ENCODE measurements at places on chromosomes 12 and 14. TPM values are rescaled to one million over a fixed set of nuclear protein-coding genes. Genes with fewer than 3 reads are reported as not detected.
A peak's percentile ranks its signal among the peaks of the same experiment; 100 is the strongest.

Gene IRAK3
- 0.35 TPM for polyA plus RNA-seq

Gene BRI3BP
- polyA plus RNA-seq = 4.3 TPM

DNA sequence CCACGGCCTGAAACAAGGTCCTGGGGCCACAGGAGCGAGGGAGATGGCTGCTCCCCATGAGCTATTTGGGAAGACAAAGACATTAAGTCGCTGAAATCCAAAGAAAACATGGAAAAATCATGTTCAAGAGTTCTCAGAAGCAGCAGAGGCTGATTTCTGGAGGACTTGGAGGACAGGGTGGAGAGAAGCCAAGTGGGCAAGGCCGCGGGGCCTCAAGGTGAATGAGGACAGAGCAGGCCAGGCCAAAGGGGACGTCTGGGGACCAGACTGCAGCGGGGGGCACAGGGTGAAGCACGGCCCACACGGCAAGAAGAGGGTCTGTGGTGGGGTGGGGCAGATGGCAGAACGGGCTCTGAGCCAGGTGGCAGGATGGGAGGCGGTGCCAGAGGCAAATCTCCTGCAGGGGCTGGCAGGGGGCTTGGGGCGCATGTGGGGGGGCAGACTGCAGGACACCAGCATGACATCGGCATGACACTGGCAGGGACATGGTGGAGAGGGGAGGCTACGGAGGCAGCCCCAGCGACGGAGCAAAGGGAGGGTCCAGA, 48.9 kb downstream of the RNF34 start:
- H3K36me3 ChIP-seq = no peaks in the 10 kb centered on the region
- no peak for DNase-seq
- no peaks in the 10 kb centered on the region for H3K4me1 ChIP-seq
- no peak overlapping the region for H3K27ac ChIP-seq
- no peak overlapping the region for H3K4me3 ChIP-seq
- no peaks in the 10 kb centered on the region for H3K27me3 ChIP-seq

Gene LTBR
- polyA plus RNA-seq = 0.65 TPM

DNA sequence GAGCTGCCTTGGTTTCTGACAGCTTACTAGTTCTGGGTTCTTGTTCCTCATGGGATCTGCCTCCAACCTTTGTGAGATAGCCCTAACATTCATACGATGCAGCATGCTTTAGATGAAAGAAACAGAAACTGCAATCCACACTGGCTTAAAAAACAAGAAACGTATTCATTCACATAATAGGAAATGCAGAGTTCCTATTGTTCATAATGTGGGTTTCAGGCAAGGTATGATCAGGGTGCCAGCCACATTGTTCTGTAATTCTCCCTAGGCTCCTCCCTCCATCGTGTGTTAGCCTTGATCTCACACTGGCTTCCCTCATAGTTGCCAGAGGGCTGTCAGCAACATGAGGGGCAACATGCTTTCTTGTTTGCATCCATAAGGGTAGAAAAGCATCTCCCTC, 2.7 kb upstream of the CCDC63 start:
- H3K36me3 ChIP-seq = no peaks in the 10 kb centered on the region
- no peak overlapping the region for H3K4me3 ChIP-seq
- no peaks in the 10 kb centered on the region for H3K4me1 ChIP-seq
- no peak overlapping the region for H3K27ac ChIP-seq
- no peaks in the 10 kb centered on the region for H3K27me3 ChIP-seq

DNA sequence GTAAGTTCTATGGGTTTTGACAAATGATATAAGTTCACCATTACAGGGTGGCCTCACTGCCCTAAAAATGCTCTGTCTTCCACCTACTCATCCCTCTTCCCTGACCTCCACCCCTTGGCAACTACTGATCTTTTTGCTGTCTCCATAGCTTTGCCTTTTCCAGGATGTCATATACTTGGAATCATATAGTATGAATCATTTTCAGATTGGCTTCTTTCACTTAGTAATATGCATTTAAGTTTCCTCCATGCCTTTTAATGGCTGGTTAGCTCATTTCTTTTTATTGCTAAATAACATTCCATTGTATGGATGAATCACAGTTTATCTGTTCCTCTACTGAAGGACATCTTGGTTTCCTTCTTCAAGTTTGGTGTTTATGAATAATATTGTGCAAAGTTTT, 14.0 kb upstream of the PEX5 start:
- H3K27ac ChIP-seq = no peak overlapping the region
- DNase-seq = no peak
- H3K4me1 ChIP-seq = no peaks in the 10 kb centered on the region

Gene PPFIA2
- polyA plus RNA-seq = 41.2 TPM

DNA sequence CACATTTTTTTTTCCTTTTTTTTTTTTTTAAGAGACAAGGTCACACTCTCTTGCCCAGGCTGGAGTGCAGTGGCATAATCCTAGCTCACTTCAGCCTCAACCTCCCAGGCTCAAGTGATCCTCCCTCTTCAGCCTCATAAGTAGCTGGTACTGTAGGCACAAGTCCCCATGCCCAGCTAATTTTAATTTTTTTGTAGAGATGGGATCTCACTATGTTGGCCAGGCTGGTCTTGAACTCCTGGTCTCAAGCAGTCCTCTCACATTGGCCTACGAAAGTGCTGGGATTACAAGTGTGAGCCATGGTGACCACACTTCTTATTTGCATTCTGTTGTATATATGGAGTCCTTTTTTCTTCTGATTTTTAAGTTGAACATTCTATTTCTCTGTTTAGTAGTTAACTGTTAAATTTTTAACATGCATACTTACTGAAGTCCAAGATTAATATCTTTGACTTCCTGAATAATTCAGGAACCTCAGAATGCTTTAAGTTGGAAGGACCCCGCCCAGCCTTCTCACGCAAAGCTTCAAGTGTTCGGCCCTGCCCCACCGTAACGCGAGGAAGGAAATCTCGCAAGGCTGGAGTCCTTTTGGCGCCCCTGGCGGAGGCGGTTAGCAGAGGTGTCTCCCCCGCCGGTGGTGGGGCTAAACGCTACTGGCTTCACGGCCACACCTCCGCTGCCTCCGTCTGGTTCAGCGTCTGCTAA, 21.6 kb downstream of the SPATS2 start:
- no peaks in the 10 kb centered on the region for H3K36me3 ChIP-seq
- no peaks in the 10 kb centered on the region for H3K27me3 ChIP-seq
- no peak overlapping the region for H3K27ac ChIP-seq
- no peak overlapping the region for H3K4me3 ChIP-seq

GRCh38 chr14:51674294-51675002, 22.7 kb downstream of the FRMD6 start:
- H3K36me3 ChIP-seq = no peaks in the 10 kb centered on the region
- H3K4me1 ChIP-seq = no peaks in the 10 kb centered on the region
- H3K4me3 ChIP-seq = no peak overlapping the region
- no peak overlapping the region for H3K27ac ChIP-seq

DNA sequence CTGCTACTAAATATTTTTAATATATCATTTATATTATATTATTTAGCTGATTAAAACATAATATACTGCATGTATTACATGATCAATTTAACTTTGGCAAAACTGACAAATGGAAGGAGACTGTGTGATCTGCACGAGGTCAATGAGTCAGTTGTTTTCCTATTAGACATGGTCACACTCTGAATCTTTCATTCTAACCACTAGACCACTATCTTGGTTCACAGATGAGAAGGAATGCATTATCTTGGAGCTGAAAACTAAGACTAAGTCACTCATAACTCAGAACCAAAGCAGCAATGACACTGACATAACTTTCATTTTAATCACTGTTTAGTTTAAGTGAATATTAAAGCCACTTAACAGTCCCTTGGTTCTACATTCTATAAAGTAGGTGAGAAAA, 37.4 kb downstream of the GNPTAB start:
- H3K27me3 ChIP-seq = no peaks in the 10 kb centered on the region
- DNase-seq = peak; percentile 68
- H3K36me3 ChIP-seq = no peaks in the 10 kb centered on the region
- H3K27ac ChIP-seq = no peak overlapping the region

DNA sequence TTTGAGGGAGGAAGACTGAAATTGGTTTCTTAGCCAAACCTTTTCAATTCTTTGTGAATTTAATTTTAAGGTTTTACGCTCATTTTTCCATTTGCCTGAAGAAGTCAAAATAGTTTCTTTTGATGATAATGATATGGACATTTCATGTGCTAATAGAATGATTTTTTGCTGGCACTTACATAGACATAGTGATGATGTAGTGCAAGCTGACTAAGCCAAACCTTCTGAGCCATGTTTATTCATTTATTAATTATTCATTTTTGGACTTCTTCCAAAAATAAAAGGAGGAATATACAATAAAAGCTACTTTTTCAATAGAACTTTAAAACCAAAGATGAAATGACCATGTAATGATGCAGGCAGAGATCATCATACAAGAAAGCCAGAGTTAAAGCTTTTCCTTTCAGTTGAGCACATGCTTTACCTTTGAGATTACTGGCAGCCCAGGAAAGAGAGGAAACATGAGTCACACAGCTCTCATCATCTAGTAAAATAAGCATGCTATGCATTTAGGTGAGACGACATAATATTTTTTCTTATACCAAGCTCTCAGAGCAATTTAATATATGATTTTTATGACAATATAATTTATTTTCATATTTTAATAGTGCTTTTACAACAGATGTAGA, 24.8 kb downstream of the KCNA1 start:
- H3K36me3 ChIP-seq = no peaks in the 10 kb centered on the region
- DNase-seq = peak; percentile 6
- no peaks in the 10 kb centered on the region for H3K4me1 ChIP-seq
- no peak overlapping the region for H3K4me3 ChIP-seq

- H3K4me3 ChIP-seq = peak overlapping the region; percentile 24
- H3K4me1 ChIP-seq = peaks cover 7% of the 10 kb centered on the region
- H3K27ac ChIP-seq = no peak overlapping the region
- H3K36me3 ChIP-seq = no peaks in the 10 kb centered on the region
- peaks cover 24% of the 10 kb centered on the region for H3K27me3 ChIP-seq
These were observed 531 bp upstream of the EML1 start for GRCh38 chr14:99792551-99793212.

DNA sequence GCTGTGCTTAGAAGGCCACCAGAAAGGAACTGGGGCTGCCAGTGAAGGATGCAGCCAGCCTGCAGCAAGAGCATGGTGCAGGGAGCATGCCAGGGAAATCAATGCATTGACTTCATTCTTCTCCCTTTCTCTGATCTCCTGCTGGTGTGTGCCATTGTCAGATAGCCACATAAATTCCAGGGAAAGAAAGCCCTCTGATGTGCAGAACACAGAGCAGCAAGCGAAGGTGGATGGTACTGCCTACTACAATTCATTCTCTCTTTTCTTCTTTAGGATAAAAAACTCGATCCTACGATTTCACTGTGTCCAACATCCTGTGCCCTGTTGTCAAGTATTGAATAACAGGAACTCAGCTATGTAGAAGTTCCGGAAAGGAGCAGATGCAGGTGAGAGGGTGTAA, 446.7 kb upstream of the TMEM132C start:
- no peak for DNase-seq
- H3K36me3 ChIP-seq = no peaks in the 10 kb centered on the region
- H3K4me3 ChIP-seq = no peak overlapping the region
- H3K27ac ChIP-seq = no peak overlapping the region
- no peaks in the 10 kb centered on the region for H3K27me3 ChIP-seq

GRCh38 chr12:111788178-111788654, 21.5 kb downstream of the ALDH2 start:
- peak; percentile 87 for DNase-seq
- no peak overlapping the region for H3K4me3 ChIP-seq
- no peaks in the 10 kb centered on the region for H3K27me3 ChIP-seq
- peaks cover 40% of the 10 kb centered on the region for H3K36me3 ChIP-seq
- no peak overlapping the region for H3K27ac ChIP-seq

Gene DAO
- polyA plus RNA-seq = 0.72 TPM

Gene APOLD1
- 4.0 TPM for polyA plus RNA-seq

Gene ACSM4
- polyA plus RNA-seq = not detected

- no peak overlapping the region for H3K4me3 ChIP-seq
- H3K27me3 ChIP-seq = no peaks in the 10 kb centered on the region
- H3K36me3 ChIP-seq = no peaks in the 10 kb centered on the region
- peak; percentile 65 for DNase-seq
- H3K27ac ChIP-seq = no peak overlapping the region
These were observed 71.6 kb downstream of the PDE6H start for GRCh38 chr12:15044471-15044870.

GRCh38 chr12:13154831-13155230, 41.7 kb upstream of the EMP1 start:
- DNase-seq = no peak
- H3K36me3 ChIP-seq = no peaks in the 10 kb centered on the region
- no peak overlapping the region for H3K4me3 ChIP-seq
- no peaks in the 10 kb centered on the region for H3K27me3 ChIP-seq
- no peak overlapping the region for H3K27ac ChIP-seq

DNA sequence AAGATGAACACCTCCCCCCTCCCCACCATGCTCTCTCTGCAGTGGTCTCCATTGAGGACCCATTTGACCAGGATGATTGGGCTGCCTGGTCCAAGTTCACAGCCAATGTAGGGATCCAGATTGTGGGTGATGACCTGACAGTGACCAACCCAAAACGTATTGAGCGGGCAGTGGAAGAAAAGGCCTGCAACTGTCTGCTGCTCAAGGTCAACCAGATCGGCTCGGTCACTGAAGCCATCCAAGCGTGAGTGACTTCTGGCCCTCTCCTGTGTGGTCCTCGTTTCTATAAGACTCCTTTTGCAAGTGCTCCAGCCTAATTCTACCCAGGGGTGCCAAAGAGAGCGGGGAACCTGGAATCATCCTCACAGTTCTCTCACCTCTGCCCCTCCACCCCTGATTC, 6.2 kb upstream of the ATN1 start:
- H3K36me3 ChIP-seq = peaks cover 9% of the 10 kb centered on the region
- H3K27me3 ChIP-seq = no peaks in the 10 kb centered on the region
- DNase-seq = no peak
- peaks cover 22% of the 10 kb centered on the region for H3K4me1 ChIP-seq
- H3K4me3 ChIP-seq = no peak overlapping the region
- H3K27ac ChIP-seq = no peak overlapping the region

Gene THTPA
- 45.2 TPM for polyA plus RNA-seq

DNA sequence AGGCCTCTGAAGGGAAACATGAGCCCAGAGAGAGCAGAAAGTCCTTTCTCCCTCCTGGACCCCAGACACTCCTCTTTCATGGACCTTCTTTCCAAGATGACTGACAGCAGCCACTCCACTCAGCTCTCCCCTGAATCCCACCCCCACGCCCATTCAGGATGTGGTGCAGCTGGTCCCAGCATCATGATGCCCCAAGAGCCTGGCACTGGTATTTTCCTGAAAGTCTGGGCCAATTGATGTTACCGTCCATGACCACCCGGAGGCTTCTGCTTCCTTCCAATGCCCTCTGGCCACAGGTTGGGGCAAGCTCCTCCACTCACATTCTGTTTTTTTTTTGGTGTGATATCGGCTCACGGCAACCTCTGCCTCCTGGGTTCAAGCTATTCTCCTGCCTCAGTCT, 112.6 kb downstream of the CALM1 start:
- no peaks in the 10 kb centered on the region for H3K27me3 ChIP-seq
- H3K36me3 ChIP-seq = no peaks in the 10 kb centered on the region
- DNase-seq = no peak
- no peaks in the 10 kb centered on the region for H3K4me1 ChIP-seq
- no peak overlapping the region for H3K4me3 ChIP-seq

Data from cardiac muscle cell (in vitro differentiated cells and primary cell).